ENCODE measurements at places on chromosomes 5 and 9.
A peak's percentile ranks its signal among the peaks of the same experiment; 100 is the strongest.

GRCh38 chr5:132003170-132003744 lies 8.2 kb downstream of the ACSL6 start:
- DNase-seq = no peak

GRCh38 chr9:13053504-13053903 lies 226.0 kb downstream of the MPDZ start:
- DNase-seq = no peak

DNA sequence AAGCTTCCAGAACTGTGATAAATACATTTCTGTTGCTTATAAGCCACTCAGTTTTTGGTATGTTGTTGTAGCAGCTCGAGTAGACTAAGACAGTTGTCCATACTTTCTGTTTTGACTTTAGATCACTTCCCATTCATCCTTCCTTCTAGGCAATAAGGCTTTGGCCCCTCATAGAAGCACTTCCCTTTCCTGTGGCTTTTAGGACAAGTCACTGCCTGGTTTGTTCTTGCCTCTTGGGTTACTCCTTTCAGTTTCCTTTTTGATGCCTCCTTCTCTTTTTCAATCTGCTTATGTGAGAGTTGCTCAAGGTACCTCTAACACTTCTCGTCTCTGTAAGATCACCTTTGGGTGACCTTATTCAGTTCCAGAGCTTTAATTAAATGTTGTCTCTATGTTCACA lies 72.4 kb upstream of the NTRK2 start:
- no peak for DNase-seq

DNA sequence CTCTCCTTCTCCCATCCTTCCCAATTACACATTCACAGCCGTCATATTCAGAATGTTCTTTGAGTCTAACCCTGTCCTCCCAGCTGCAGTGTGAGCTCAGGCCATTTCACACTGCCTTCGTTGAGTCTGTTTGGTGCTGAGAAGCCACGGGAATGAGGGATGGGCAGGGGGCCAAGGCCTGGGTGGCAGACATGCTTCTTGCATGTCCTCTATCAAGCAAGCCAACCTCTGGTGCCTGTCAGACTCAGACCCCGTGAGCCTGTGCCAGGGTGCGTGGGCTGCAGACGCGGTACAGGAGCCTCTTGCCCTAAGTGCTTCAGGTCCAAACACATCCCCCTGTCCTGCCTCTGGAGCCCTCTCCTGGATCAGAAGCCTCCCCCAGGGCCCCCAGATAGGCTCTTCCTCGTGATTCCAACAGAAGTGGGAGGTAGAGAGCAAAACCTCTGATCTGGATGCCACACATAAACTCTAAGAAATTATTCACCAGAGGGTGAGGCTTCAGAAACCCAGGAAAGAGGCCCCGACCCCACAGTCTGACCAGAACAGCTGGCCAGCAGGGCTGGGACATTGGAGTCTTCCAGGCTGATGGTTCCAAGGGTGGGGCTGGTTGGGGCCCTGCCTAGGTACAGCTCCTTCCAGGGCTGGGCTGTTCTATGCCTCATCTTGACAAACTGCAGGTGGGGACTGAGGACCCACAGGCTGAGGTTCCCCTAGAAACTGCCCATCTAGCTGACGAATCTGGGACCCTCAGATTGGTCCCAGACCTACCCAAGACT lies 46.7 kb upstream of the CDKN2AIPNL start:
- DNase-seq = no peak

- peak; percentile 18 for DNase-seq
Observed at GRCh38 chr5:72015103-72015548, 92.1 kb upstream of the MAP1B start.

GRCh38 chr5:57902095-57902494 lies 419.5 kb upstream of the ACTBL2 start:
- DNase-seq = no peak

DNA sequence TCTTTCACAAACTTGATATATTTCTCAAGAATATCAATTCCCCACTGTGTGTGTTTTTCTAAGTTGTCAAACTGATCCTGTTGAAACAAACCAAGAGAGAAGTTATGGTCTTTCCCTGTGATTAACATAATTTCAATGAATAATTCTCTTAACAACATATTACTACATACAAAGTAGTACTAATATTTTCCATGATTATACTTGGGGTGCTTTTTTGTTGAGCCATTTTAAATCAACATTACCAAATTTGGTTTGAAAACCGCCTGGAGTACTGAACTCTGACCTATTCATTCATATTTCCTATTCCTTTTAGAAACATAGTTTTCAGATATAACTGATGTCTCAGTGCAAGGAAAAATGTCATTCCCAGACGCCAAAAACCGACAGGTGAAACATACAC lies 48.1 kb downstream of the FNBP1 start:
- DNase-seq = no peak

DNA sequence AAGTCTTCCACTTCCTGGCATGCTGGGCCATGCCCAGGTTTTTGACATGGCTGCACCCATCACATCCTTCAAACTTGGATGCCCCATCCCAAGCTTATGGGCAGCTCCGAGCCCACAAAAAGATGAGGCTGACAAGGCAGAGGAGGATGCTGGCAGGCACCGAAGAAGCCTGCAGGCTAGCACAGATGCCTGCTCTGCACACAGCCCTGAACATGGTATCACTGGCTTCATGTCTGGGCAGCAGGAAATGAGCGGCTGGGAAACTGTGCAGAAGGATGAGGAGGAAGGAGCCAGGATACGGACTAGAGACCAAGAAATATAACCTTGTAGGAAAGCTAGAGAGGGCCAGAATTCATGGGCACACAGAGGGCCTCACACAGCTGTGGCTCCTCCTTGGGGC lies 14.8 kb downstream of the CAMK2A start:
- DNase-seq = no peak

DNA sequence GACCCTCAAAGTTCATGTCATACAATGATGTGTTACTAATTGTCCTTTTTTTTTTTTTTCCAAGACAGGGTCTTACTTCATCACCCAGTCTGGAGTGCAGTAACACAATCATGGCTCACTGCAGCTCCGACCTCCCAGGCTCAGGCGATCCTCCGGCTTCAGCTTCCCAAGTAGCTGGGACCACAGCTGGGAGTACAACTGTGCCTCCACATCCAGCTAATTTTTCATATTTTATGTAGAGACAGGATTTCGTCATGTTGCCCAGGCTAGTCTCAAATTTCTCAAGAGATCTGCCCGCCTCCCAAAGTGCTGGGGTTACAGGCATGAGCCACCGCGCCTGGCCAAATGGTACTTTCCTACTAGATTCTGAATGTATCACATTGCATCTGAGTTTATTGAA lies 49.4 kb upstream of the EBF1 start:
- DNase-seq = no peak

- DNase-seq = no peak
Observed at GRCh38 chr9:119078015-119078414, 291.2 kb downstream of the BRINP1 start.

GRCh38 chr9:110591526-110591925 lies 12.0 kb upstream of the SVEP1 start:
- no peak for DNase-seq

GRCh38 chr9:132283863-132284262 lies 70.9 kb downstream of the SETX start:
- DNase-seq = no peak

DNA sequence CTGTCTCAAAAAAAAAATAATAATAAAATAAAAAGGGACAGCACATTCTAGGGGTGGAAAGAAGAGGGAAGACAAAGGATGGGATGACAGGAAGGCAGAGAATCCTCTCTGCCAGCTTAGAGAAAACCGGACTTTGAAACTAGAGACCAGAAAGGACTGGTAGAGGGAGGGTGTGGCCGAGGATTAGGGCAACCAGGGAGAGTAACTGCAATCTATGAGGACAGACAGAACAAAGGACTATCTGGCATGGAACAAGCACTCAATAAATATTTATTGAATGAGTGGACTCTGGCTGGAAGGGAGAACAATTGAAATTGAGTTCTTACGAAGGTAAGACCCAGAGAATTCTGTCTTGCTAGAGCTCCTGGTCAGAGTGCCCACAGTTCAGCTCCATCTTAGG lies 2.4 kb downstream of the GBA2 start:
- DNase-seq = no peak

GRCh38 chr5:39986614-39987013 lies 561.8 kb upstream of the DAB2 start:
- DNase-seq = no peak

- DNase-seq = no peak
Observed at GRCh38 chr9:132744881-132745755, 74.9 kb downstream of the GTF3C4 start.

GRCh38 chr9:123852403-123852802 lies 77.5 kb downstream of the DENND1A start:
- no peak for DNase-seq

DNA sequence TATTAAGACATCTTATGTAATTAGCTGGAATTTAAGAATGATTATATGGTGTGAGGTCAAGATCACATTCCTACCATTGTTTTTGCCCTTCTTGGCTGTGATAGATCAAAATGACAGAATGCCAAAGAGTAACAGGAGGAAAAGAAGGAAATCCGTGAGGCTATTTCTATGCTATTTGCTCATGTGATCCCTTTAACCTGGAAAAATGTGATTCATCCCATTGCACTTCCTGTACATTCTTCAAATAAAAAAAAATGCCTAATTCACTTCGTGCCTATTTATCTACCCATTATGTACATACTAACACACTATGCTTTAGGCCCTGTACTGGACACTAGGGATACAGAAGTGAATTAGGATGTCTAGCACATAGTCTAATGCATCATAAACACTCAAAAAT lies 154.1 kb upstream of the PAPPA start:
- DNase-seq = no peak

DNA sequence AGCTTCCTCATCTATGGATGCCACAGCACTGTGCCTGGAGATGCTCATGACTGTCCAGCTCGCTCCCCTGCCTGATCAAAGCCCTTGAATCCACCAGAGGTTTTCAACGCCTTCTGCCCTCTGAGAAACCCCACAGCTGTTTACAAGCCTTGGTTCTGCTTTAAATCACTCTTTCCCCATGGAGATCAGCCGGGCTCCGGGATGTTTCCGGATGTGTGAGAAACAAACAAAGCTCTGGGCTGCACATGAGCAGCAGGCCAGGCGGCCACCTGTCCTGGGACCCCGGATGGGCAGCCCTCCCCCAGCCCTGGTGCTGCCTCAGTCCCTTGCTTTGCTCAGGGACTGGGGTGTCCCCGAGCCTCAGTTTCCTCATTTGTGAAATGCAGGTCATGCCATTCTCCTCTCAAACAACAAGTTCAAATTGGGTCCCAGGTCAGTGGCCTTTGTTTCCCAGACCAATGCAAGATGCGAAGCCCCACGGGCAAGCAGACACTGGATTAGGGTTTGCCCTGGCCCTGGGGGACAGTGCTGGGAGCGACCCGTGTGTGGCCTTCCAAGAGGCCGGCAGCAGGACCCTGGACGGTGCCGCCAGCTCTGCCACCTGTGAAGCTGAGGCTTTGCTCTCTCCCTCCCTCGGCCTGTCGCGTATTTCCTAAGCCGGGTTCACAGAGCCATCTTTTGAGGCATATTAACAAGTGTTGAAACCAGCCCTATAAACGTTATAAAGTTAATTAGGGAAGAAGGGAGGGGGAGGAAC lies 42.4 kb upstream of the PHYKPL start:
- DNase-seq = no peak

GRCh38 chr9:126490871-126491567 lies 122.7 kb upstream of the LMX1B start:
- DNase-seq = peak; percentile 59

- DNase-seq = no peak
Observed at GRCh38 chr5:73818357-73818756, 192.4 kb downstream of the ARHGEF28 start.

- no peak for DNase-seq
Observed at GRCh38 chr5:116280149-116280803, 195.5 kb downstream of the COMMD10 start.

- no peak for DNase-seq
Observed at GRCh38 chr5:127254729-127255284, 35.8 kb upstream of the MEGF10 start.

GRCh38 chr9:89564346-89564878 lies 40.4 kb upstream of the GADD45G start:
- no peak for DNase-seq

- DNase-seq = no peak
Observed at GRCh38 chr9:87786423-87786822, 60.5 kb downstream of the CTSL start.

GRCh38 chr9:109182940-109183798 lies 16.1 kb upstream of the FRRS1L start:
- peak; percentile 10 for DNase-seq

- DNase-seq = no peak
Observed at GRCh38 chr5:123125962-123126732, 37.1 kb downstream of the PRDM6 start.

- no peak for DNase-seq
Observed at GRCh38 chr5:174581894-174582293, 142.5 kb upstream of the MSX2 start.

DNA sequence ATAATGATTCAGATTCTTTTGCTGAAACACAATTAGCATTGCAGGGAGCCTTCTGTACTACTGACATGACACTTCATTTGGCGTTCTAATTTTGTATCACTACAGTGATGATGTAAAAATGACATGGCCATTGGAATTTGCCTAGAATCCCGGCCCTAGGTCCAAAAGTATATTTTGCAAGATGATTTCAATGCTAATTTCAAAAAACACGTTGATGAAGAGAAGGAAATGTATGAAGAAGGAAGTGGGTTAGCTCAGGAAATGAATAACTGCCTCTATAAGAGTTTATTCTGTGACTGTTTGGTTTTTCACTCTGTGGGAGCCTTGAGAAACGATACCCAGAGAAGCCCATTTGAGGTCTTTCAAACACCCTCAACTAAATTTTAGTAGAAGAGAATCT lies 59.3 kb downstream of the OSTF1 start:
- DNase-seq = no peak

DNA sequence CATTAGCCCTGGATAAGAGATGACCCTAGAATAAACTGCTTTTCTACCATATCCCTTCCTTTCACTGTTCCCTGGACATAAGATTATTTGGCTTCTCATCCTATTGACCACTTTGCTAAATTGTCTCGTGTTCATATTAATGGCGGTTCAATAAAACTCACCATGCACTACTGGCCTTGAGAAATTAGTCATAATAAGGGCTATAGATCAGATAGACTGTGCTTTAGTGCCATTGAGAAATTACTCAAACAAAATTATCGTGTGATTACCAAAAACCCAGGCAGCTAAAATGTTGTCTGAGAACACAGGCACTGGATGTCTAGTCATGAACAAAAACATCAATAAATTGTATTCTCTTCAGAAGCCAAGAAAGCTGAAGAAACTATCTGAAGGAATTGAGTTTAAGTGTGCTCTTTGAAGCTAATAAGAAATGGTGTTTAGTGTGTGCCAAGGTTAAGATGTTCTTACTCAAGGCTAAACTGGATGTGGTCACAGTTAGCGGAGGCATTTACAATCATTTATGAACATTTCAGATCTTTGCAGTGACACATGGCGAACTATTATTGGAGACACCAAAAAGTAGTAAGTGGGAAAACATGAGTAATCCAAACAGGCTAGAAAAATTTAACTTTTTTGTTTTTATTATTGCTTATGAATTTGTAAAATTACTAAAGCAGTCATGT lies 460.4 kb upstream of the RORB start:
- no peak for DNase-seq

DNA sequence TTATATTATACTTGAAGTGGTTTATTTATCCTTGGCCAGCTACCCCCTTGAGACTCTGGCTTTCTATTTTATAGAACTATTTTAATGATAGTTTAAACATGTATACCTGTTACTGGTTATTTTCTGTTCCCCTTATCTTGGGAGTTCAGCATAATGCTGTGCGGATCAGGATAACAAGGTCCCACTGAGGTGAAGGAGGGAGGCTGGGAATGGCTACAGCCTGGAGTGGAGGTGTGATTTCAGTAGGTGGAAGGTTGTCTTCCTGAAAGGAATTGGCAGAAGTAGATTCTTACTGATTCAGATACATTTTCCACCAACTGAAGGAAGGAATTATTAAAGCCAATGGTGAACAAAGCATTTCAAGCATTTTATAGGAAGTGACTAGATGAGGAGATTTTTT lies 38.9 kb downstream of the PAM start:
- DNase-seq = no peak
